ENCODE measurements at places on chromosomes 1 and 21.

DNA sequence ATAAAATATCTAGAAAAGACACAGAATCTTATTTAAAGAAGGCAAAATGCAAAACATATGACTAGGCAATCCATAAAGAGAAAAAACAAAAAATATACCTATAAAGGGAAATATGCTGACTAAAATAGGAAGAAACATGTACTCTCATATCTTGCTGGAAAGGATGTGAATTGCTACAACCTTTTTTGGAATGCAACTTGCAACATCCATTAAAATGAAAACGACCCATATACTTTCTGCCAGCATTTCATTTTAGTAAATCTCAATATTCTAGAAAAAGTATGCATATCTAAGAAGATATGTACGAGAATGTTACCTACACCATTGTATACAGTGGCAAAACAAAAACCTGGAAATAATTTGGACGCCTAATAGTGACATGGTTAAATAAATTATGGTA, 56.6 kb downstream of the EDEM3 start:
- DNase-seq: no peak

GRCh38 chr1:62841587-62842169, 57.7 kb downstream of the ATG4C start:
- peak; percentile 73 for DNase-seq

DNA sequence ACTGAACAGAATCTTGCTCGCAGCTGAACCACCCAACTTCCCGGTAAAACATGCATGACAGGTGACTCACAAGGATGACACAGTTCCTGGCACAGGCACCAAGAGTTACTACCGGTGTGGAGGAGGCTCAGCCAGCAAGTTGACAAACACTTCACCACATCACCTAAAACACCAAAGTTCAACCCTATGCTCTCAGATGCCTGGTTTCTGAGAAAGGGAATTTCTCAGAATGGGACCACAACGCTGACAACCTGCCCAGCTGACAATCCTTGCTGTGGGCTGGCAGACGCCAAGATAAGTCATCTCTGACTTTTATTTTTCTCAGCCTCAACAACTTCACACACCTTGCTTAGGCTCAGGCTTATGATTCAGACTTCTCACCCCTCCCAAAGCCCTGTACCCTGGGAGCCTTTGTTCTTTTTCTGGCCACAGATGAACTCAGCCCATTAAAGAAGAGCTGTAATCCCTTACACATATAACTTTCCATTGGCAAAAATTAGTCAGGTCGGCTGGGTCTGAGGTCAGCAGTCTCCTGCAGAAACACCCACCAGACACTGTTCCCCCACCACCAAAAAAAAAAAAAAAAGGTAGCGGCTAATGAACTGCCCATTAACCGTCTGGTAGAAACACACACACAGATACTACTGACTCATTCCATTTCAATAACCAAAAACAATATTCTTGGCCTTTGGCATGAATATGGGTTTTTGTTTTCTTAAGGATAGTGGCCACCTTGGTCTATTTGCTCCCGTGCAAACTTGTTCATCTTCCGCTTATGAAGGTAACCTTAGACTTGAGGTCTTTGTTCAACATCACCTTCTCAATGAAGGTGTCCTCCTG, 10.8 kb upstream of the TIAM1 start:
- no peak for DNase-seq

- no peak for DNase-seq
These were observed 784.5 kb upstream of the NEGR1 start for GRCh38 chr1:73066866-73067265.

DNA sequence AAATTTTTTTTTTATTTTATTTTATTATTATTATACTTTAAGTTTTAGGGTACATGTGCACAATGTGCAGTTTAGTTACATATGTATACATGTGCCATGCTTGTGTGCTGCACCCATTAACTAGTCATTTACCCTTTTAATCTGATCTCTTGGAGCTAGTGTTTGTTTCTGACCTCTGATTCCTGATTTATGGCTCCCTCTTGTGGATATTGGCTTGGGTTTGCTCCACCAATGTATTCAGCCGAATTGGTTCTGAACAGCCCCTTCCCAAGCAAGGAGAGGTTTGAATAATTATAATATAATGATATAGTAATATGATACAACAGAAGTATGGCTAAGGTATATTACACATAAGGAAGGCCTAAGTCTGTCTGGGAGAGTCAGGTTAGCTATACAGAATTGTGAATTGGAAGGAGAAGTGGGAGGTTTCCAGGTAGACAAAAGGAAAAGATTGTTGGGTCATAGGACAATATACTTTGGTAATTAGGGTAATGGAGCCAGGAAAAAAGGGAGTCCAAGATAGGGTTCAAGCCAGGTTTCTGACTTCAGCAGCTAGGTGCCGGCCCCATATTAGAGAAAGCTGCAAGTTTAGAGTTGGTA, 53.1 kb upstream of the HMCN1 start:
- DNase-seq: peak; percentile 28

DNA sequence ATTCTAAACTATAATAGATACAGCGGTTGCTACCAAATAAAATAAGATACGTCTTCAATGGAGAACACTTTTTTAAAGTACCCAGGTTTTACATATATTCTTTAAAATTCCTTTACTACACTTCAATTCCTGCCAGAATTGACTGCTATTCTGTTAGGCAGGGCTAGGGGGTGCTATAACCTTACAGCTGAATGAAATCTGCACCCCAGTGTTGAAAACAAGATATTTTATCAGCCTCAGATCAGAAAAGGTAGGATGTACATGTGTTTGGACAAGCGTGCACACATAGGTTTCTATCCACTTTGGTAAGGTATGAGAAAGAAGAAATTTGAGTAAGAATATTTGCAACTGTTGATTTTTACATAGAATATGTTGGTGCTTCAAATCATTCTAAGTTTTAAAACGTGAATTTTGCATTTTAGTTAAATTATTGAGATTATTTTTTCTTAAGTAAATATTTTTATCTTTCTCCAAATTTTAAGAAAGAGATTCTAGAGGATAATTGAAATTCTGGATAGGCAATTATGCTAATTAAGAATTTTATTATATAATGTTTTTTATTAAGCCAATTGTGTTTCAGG, 490.8 kb upstream of the ADGRL4 start:
- no peak for DNase-seq

DNA sequence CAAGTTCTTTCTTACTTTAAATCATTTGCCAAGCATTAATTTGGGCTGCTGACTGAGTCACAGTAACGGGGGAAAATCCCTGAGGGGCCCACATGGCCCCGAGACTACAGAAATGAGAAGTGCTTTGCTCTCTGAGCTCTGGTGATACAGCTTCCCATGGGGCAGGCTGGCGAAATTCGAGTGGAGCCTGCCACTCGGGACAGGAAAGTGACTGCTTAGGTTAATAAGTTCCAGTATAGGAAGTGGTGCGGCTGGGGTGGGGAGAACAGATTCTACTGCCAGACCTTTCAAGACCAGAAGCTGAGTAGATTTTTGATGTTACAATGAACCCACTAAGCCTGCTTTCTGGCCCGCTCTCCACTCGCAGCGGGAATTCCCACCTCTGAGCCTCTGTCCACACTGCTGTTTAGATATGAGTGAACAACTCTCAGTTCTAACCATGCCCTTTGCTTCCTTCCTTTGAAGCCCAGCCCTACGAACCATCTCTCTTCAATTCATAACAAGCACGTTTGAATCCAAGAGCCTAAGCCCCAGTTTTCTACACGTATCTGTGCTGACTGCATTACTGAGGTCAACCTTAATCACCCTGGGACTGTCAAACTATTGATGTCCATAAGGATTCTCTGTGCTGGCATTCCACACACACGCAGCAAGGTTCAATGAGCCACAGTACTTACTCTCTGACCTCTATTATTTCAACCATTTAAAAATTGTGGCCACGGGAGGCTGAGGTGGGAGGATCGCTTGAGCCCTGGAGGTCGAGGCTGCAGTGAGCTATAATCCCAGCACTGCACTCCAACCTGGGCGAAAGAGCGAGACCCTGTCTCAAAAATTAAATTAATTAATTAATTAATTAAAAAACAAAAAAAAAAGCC, 9.6 kb downstream of the ZBTB17 start:
- no peak for DNase-seq

DNA sequence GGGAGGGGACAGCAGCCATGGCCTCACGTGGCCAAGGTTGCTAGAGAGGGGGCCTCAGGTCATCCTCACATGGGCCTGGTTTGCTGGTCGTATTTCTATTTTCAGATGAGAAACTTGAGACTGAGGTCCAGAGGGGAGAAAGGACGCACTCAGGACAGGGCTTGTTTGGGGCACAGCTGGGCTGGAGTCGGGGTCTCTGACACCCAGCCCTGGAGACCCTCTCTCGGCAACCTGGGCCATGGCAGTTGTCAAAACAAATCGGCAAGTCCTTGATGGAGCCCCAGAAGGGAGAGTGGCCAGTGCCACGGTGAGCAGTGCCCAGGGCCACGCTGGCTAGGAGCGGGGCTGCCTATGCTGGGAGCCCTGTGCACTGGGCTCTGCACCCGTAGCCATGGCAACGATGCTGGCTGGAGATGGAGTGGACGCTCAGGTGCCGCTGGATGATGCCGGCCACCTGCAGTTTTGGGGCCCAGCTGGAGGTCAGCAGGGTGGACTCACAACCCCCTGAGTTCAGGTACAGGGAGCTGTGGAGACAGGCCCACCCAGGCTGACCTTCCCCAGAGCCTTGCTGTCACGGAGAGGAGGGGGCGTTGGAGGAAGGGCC, 11.1 kb downstream of the LRRC3 start:
- no peak for DNase-seq

DNA sequence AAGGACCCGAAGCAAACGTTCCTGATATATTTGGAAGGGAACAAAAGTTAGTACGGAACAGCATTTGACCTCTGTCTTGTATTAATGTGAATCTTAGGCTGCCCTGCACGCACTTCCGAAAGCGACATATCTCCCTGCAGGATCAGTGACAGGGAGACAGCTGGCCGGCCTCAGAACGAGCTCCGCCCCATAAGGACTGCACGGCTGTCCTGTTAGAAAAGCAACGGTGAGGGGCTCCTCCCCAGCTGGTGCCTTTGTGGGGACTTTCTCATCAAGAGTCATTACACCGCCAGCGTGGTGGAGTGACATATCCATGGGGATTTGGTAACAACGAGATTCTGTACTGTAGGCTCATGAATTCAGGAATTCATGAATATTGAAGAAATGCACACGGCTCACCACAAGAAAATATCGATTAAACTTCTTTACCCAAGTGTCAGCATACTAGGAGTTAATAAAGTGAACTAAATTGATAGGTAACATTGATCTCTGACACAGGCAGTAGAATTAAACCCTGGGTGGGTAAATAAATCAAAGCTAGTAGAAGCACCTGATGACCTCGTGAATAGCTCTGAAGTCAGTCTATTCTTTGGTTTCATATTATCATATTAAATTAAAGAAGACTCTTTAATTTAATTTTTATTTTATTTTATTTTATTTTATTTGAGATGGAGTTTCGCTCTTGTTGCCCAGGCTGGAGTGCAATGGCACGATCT, 8.1 kb upstream of the GREM2 start:
- no peak for DNase-seq

DNA sequence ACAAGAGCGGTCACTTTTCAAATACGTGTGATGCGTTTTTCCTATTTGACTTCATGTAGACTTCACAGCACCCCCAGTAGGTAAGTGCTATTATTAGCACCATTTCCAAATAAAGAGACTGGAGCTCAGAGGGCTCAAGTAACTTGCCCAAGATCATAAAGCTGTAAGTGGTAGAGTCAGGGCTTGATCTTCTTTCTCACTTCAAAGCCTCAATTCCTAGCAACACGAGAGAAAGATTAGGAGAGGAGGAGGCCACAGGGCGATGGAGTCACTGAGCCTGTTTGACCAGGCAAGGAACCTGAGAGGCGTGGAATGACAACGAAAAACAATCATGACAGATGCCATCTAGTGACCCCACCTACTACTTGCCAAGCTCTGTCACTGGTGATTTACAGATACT, 181.0 kb downstream of the FOXD2 start:
- DNase-seq: no peak

DNA sequence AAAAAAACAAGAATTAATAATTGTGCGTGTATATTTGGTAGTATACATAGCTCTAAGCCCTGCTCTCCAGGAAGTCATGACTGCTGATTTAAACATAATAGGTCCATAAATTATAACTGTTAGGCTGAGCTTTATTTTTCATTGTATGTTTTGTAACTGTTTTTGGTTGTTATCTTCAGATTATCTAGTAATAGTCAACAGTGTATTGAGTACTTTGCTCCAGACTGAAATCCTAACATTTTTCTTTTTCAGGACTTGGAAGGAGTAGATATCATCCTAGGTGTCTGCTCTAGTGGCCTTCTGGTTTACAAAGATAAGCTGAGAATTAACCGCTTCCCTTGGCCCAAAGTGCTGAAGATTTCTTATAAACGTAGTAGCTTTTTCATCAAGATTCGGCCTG, 90.9 kb downstream of the TMEM200B start:
- no peak for DNase-seq

DNA sequence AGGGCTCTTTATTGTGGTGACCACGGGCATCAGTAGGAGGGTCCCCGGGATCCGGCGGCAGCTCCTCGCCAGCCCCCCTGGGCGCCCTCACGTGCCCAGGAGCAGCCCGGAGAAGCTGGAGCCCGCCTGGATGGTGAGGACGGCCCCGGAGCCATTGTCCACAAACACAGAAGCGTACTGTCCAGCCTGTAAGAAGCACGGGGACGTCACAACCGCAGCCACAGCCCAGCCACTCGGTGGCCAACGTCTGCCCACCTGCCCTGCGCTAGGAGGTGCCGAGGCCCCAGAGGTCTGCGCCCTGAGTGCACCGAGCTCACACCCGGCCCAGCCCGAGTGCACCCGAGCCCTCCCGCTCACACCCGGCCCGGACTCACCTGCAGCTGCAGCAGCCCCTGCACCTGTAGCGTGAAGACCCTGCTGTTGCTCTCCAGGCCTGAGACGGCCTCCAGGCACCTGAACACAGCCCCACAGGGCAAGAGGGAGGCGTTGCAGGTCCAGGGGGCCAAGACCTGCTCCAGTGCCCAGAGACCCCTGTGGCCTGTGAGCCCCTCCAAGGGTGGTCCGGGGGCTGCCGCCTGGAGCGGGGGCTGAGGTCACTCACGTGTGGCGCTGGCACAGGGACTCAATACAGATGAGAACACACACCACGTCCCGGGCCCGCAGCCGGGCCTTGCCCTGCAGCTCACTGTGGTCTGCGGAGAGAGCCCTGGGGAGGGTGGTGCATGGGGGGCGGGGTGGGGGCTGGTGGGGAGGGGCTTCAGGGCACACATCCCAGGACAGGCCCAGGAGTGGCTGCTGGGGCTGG, 3.9 kb downstream of the C1QTNF12 start:
- no peak for DNase-seq
